ENCODE measurements at places on chromosomes 7 and 10. TPM values are rescaled to one million over a fixed set of nuclear protein-coding genes. Genes with fewer than 3 reads are reported as not detected.

- no peak overlapping the region for H3K27ac ChIP-seq
- no peaks in the 10 kb centered on the region for H3K4me1 ChIP-seq
- H3K27me3 ChIP-seq = peaks cover 10% of the 10 kb centered on the region
- no peak for DNase-seq
- H3K4me3 ChIP-seq = no peak overlapping the region
These were observed 123.1 kb downstream of the DIP2C start for GRCh38 chr10:566241-566885.

DNA sequence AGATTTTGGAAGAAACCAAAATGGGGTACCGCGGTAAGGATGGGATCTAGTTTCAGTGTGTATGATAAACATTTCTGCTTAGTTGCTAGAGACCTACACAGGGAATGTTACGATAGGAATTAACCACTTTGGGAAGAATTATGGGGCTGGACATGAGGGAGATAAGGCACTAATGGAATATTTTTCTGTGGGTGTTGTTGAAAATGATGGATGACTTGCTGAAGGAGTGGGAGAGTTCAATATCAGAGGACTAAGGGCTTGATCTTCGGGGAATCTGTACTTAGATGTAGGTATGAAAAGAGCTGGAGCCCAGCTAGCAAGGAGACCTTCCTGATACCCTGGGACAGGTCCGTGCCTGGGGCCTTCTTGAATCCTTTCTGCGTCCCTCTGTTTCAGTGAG lies 303.7 kb downstream of the EXOC4 start:
- peaks cover 6% of the 10 kb centered on the region for H3K4me1 ChIP-seq
- H3K27ac ChIP-seq = no peak overlapping the region
- H3K36me3 ChIP-seq = peaks cover under 1% of the 10 kb centered on the region
- H3K4me3 ChIP-seq = no peak overlapping the region
- no peak for DNase-seq
- no peaks in the 10 kb centered on the region for H3K27me3 ChIP-seq

- peaks cover 13% of the 10 kb centered on the region for H3K4me1 ChIP-seq
- H3K27me3 ChIP-seq = peaks cover 2% of the 10 kb centered on the region
- no peak for DNase-seq
- H3K27ac ChIP-seq = no peak overlapping the region
- H3K4me3 ChIP-seq = peak overlapping the region; percentile 42
These were observed 2.7 kb downstream of the PUS7 start for GRCh38 chr7:105519353-105519752.

DNA sequence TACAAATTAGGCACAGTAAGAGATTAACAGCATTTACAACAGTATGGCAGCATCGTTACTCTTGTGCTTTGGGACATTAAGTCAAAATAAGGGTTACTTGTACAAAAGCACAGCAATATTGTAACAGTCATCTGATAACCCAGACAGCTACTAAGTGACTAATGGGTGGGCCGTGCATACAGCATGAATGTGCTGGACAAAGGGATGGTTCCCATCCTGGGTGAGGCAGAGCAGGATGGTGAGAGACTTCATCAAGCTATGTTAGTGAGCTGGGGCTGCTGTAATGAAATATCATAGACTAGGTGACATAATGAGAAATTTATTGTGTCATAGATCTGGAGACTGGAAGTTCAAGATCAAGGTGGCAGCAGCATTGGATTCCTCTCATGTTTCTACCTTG lies 25.4 kb downstream of the EDRF1 start:
- H3K36me3 ChIP-seq = peaks cover 68% of the 10 kb centered on the region
- peaks cover 2% of the 10 kb centered on the region for H3K4me1 ChIP-seq
- no peak overlapping the region for H3K4me3 ChIP-seq
- H3K27ac ChIP-seq = peak overlapping the region; percentile 74
- no peak for DNase-seq

DNA sequence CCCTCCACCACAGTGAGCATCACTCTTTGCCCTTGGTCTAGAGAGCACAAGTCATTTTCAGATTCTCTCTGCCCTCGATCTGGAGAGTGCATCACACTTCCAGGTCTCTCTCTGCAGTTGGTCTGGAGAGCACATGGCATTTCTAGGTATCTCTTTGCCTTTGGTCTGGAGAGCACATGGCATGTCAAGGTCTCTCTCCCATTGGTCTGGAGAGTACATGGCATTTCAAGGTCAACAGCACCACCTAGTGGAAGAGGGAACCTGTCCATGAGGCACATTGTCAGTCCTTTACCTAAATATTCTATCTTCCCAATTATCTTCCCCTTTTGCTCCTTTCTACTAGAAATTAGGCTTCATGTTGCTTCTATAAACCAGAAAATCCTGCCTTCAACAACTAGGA lies 1139.4 kb downstream of the XPNPEP1 start:
- peaks cover 3% of the 10 kb centered on the region for H3K27me3 ChIP-seq
- no peak overlapping the region for H3K27ac ChIP-seq
- no peaks in the 10 kb centered on the region for H3K36me3 ChIP-seq
- DNase-seq = no peak

Gene NANOS1
- polyA plus RNA-seq = not detected

GRCh38 chr7:20214921-20215669 lies 2.1 kb downstream of the MACC1 start:
- no peak overlapping the region for H3K4me3 ChIP-seq
- peaks cover 14% of the 10 kb centered on the region for H3K4me1 ChIP-seq
- H3K36me3 ChIP-seq = no peaks in the 10 kb centered on the region

GRCh38 chr10:110326351-110327032 lies 21.8 kb upstream of the SMNDC1 start:
- no peak overlapping the region for H3K27ac ChIP-seq
- no peaks in the 10 kb centered on the region for H3K4me1 ChIP-seq
- no peak overlapping the region for H3K4me3 ChIP-seq

GRCh38 chr7:78165454-78165853 lies 366.9 kb downstream of the PHTF2 start:
- no peaks in the 10 kb centered on the region for H3K36me3 ChIP-seq
- H3K27ac ChIP-seq = no peak overlapping the region
- H3K4me1 ChIP-seq = no peaks in the 10 kb centered on the region
- DNase-seq = no peak
- no peak overlapping the region for H3K4me3 ChIP-seq

DNA sequence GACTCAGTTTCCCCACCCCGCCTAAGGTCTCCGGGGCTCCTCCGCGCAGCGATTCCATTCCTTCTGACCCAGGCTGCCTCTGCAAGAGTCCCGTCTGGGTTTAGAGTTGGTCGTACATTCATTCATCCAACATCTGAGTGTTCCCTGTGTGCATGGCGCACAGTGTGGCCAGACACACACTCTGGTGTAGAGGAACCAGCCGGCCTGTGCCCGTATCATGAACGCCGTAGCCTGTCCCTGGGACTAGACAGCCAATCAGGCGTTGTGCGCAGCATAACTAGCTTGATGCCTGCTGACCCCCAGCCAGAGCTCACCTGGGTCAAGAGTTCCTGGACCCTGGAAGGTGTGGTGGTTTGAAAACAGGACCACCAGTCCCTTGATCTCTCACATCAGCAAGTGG lies 20.9 kb upstream of the PDGFA start:
- no peak overlapping the region for H3K27ac ChIP-seq
- peaks cover 1% of the 10 kb centered on the region for H3K4me1 ChIP-seq
- DNase-seq = no peak
- H3K27me3 ChIP-seq = no peaks in the 10 kb centered on the region

- peaks cover 81% of the 10 kb centered on the region for H3K4me1 ChIP-seq
- peak overlapping the region; percentile 90 for H3K27ac ChIP-seq
- no peaks in the 10 kb centered on the region for H3K36me3 ChIP-seq
- H3K4me3 ChIP-seq = peak overlapping the region; percentile 91
- peaks cover 31% of the 10 kb centered on the region for H3K27me3 ChIP-seq
These were observed 1.6 kb downstream of the SFMBT2 start for GRCh38 chr10:7409045-7409731.

Gene LRRC18
- not detected for polyA plus RNA-seq

DNA sequence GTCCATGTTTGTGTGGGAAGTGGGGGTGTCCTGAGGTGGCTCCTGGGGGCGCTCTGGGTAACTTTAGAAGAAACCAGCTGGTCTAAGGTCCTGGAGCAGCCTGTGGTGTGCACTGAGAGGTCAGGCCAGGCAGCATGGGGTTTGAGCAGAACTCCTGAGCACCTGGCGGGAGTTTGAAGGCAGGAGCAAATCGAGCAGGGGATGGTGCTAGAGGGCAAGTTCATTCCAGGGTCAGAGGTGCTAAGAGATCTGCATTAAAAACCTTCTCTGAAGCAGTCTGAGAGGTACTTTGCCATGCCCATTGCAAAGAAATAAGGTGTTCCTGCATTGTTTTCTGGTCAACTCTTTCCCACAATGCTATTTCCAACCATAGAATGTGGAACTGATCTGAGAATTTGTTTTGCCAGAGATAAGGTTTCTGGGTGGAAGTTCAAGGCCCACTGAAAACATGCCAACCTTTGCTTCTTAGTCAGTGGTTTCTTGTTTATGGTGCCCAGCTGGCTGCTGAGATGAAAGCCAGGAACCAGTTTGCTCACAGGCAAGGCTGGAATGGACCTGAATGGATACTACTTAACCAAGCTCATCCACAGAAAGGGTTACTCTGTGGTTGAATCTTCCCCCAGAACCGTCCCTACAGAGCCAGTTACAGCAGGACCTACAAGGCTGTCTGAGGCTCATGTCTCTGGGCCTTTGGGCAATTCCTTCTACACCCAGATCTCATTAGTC lies 136.3 kb upstream of the TMEM72 start:
- H3K4me1 ChIP-seq = no peaks in the 10 kb centered on the region
- no peak overlapping the region for H3K27ac ChIP-seq
- H3K27me3 ChIP-seq = no peaks in the 10 kb centered on the region
- no peaks in the 10 kb centered on the region for H3K36me3 ChIP-seq
- no peak for DNase-seq

DNA sequence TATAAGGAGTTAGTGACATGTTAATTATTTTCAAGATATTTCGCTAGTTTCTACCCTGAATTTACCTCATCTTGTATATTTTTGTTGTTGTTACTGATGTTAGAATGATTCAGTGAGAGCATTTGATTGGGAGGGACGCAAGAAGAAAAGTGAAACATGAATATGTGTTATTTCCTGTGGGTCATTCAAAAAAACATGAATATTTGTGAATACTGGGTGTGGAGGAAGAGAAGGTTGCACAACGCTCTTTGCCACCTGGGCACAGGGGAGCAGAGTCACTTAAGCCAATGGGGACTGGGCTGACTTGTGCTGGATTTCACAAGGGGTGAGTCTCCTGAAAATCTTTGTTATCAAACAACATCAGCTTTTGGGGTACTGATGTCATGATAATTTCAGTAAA lies 39.5 kb downstream of the AGK start:
- peak; percentile 62 for DNase-seq
- no peaks in the 10 kb centered on the region for H3K27me3 ChIP-seq
- peaks cover 19% of the 10 kb centered on the region for H3K36me3 ChIP-seq
- peak overlapping the region; percentile 86 for H3K4me3 ChIP-seq

Gene IL15RA
- 7.4 TPM for polyA plus RNA-seq

GRCh38 chr10:124697443-124697836 lies 46.7 kb downstream of the FAM53B start:
- H3K4me1 ChIP-seq = peaks cover 99% of the 10 kb centered on the region
- DNase-seq = no peak
- peaks cover 18% of the 10 kb centered on the region for H3K27me3 ChIP-seq
- H3K27ac ChIP-seq = peak overlapping the region; percentile 97
- peak overlapping the region; percentile 67 for H3K4me3 ChIP-seq

Gene LAMB1
- polyA plus RNA-seq = not detected

DNA sequence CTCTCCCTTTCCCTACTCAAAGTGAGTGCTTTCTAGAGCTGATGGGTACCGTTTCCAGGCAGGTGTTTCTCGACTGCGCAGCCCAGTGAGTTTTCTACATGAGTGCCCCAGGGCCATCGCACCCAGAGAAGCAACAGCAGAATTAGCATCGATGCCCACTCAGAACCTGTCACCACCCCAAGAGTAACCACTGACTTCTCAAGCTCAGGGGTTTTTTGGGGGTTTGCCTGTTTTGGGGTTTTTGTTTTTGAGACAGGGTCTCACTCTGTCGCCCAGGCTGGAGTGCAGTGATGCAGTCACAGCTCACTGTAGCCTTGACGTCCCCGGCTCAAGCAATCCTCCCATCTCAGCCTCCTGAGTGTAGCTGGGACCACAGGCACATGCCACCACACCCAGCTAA lies 25.7 kb downstream of the SNX8 start:
- H3K4me3 ChIP-seq = no peak overlapping the region
- H3K27ac ChIP-seq = no peak overlapping the region
- no peak for DNase-seq
- H3K36me3 ChIP-seq = no peaks in the 10 kb centered on the region
- H3K4me1 ChIP-seq = peaks cover 2% of the 10 kb centered on the region

DNA sequence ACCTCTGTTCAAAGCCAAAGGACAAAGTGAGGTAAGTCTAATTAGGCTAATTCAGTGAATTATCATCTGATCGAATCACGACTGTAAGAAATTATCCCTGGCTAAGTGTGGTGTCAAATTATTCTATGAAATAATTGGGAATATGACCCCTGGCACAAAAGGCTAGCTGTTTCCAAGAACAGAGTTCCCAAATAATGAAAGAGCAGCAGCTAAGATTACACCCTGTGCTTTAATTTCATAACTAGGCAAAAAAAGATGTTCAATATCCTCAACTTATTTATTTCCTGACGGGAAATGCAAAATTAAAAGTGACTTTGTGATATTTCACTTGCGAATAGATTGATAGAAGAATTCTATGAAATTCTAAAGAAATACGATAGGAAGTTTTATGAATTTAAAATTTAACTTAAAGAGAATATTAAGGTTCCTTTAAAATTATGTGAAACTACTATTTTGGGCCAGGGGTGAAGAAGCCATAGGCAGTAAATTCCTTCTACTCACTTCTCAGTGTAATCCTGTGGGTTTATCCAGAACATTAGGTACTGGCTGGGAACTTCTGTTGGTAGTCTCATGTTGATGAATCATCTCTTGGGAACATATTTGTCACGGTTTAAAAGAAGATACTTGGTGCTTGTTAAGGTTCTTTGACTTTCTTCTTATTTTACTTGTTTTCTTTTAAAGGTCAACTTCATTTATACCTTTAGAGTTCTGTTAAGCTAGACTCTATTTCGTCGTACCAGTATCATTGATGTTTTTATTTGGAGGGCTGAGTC lies 148.5 kb downstream of the POLR1F start:
- no peaks in the 10 kb centered on the region for H3K36me3 ChIP-seq
- no peak overlapping the region for H3K4me3 ChIP-seq
- no peak for DNase-seq
- H3K27me3 ChIP-seq = peaks cover 3% of the 10 kb centered on the region
- no peak overlapping the region for H3K27ac ChIP-seq

Gene WNT16
- polyA plus RNA-seq = not detected

Gene ETV1
- polyA plus RNA-seq = not detected

DNA sequence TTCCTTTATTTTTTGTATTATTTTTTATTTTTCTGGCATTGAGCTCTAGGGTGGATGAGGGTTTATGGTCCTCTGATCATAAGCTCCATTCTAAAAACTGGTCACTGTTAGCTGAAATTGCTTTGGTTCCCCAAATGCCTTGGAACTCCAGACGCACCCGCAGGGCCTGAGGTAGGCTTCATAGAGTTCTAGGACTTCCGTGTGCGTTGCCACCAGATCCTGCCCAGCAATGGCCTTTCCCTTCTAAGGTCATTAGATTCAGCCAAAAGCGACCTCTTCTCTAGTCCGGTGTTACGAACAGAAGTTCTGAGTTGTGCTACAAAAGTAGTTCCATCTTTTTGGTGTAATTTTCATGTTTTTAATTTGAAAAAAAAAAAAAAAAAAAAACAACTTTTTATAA lies 64.4 kb downstream of the KLHDC10 start:
- H3K4me3 ChIP-seq = no peak overlapping the region
- DNase-seq = no peak
- H3K27me3 ChIP-seq = no peaks in the 10 kb centered on the region
- no peak overlapping the region for H3K27ac ChIP-seq
- peaks cover 24% of the 10 kb centered on the region for H3K4me1 ChIP-seq

- H3K27ac ChIP-seq = no peak overlapping the region
- H3K4me1 ChIP-seq = no peaks in the 10 kb centered on the region
- no peak for DNase-seq
- no peak overlapping the region for H3K4me3 ChIP-seq
- no peaks in the 10 kb centered on the region for H3K36me3 ChIP-seq
- peaks cover 4% of the 10 kb centered on the region for H3K27me3 ChIP-seq
These were observed 16.7 kb downstream of the RET start for GRCh38 chr10:43093423-43094076.
